ENCODE measurements at places on chromosomes 12 and 14.

DNA sequence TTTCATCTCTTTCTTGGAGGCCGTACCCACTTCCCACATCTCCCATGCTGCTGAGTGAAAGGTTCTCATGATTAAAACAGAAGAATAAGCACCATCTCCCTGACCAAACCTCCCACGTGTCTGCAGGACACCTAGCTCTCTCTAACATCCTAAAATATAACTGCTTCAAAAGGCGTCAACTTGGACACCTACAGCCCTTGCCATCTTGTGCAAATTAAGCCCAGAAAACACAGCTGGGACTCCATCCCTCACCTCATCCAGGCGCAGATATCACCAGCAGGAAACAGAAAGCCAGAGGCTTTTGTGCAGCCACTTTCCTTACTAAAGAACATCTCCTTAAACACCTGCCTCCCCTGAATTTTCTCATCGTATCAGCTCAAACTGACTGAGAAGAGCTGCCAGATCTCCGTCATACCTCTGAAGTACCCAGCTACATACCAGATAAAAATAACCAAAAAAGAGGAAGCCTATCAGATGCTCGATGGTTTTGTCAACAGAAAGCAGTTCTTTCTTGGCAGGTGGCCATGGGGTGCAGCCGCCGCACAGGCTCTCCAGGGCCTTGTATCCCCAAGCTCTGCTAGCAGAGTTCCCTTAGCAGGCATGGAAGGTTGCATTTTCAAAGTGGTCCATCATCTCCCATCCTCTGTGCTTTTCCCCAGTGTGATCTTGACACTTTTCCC lies 28.8 kb downstream of the MAP3K9 start:
- DNase-seq, result peak; percentile 3

DNA sequence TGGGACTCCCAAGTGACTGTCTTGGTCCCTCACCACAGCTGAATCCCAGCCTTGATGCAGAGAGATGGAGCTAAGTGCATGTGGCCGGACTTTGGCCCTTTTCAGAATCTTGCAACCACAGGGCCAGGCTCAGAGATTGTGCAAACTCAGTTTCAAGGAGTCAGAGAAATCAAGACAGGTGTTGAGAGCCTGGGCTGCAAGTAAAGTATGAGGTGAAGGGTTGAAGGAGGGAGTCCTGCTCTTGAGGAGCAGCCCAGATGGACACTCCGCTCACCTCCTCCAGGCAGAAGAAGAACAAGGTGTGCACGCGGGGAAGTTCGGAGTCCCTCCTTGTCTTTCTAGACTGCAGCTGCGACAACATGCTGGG lies 6.3 kb upstream of the BMP4 start:
- no peak for DNase-seq

- no peak for DNase-seq
Observed at GRCh38 chr12:92495108-92495507, 207.7 kb upstream of the PLEKHG7 start.

- peak; percentile 27 for DNase-seq
Observed at GRCh38 chr14:22099942-22100763, 426.5 kb upstream of the OR4E1 start.

- no peak for DNase-seq
Observed at GRCh38 chr12:83793616-83794015, 1106.9 kb downstream of the TMTC2 start.

DNA sequence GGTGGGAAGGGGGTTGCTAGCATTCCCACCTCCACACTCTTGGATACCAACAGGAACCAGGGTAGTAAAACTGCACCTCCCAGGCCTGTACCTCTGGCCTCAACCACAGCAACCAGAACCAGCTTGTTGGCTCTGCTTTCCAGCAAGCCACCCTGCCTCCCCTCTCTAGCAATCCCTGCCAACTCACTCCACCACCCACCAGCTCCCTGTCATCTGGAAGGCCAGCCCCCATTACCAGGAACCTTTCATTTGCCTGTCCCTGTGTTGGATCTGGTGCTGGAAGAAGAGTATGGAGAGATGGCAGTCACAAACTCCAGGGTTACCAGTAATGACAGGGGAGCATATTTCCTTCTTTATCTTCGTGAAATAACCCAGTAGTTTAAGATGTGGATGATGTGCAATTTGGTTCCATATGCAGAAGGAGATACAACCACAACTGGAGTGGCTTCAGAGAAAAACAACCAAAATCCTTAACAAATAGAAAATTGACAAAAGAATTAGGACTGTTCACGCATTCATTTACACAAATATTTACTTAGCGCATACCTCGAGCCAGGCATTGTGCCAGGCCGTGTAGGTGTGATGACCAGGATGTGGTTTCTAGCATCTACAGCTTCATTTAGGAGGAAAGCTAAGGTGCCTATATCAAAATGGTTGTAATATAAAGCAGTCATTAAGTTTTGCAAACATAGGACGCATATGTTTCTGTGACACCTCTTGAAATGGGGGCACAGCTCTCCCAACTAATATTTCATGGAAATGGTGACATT lies 3.4 kb downstream of the B4GALNT3 start:
- DNase-seq, result peak; percentile 39

All from COR-L47 (cell line).